ENCODE measurements at places on chromosomes 1 and 21. TPM values are rescaled to one million over a fixed set of nuclear protein-coding genes. Genes with fewer than 3 reads are reported as not detected.

Gene CFHR2
- not detected for total RNA-seq

Gene B3GALT5
- not detected for total RNA-seq

Gene OR2L5
- total RNA-seq = not detected

Gene CMPK1
- 96.9 TPM for total RNA-seq

Gene NR1I3
- not detected for total RNA-seq

Gene BRINP2
- total RNA-seq = 0.31 TPM

Gene C1QTNF12
- not detected for total RNA-seq

Gene HES3
- not detected for total RNA-seq

Gene HTR1D
- not detected for total RNA-seq

Gene PDC
- not detected for total RNA-seq

Gene TDRD10
- 6.4 TPM for total RNA-seq

Gene KLHDC7A
- total RNA-seq = 0.32 TPM

Gene TRPM2
- total RNA-seq = 9.3 TPM

Gene UTS2
- 0.65 TPM for total RNA-seq

Gene LCE1A
- not detected for total RNA-seq

Gene NBPF11
- 5.6 TPM for total RNA-seq

Gene AMY2B
- total RNA-seq = 51.1 TPM

Gene TFF2
- not detected for total RNA-seq

Gene LRRC8C
- total RNA-seq = 20.2 TPM

Gene S100A9
- 2,200 TPM for total RNA-seq

Measured in omental fat pad (tissue), 4 donors.